ENCODE measurements at places on chromosomes 6 and 20.

- no peak for DNase-seq
Observed at GRCh38 chr6:20024316-20024673, 187.1 kb downstream of the ID4 start.

GRCh38 chr6:118697554-118697953 lies 46.2 kb upstream of the CEP85L start:
- DNase-seq, result no peak

DNA sequence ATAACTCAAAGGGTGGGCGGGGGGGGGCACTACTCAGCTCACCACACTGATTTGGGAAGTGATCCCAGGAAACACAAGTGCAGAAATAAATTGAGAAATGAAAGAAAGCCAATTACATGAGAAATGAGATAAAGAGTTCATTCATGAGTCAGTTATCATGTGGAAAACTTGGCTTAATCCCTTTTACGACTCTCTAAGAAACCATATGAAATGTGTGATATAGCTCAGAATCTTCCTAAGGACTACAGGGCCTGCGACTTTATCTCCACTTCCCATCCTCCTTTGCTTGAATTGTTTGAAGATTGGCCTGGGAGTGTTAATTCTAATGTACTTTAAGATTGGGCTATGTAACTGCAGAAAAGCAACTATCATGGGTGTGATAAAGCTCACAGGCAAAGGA lies 3.6 kb upstream of the BTN2A2 start:
- DNase-seq, result no peak

GRCh38 chr6:144160431-144161005 lies 10.2 kb downstream of the STX11 start:
- peak; percentile 61 for DNase-seq

GRCh38 chr6:121998631-121999030 lies 400.8 kb upstream of the HSF2 start:
- no peak for DNase-seq

- DNase-seq, result no peak
Observed at GRCh38 chr20:33674294-33675135, at the start of gene NECAB3. Gene NECAB3, minus strand, starts transcription at chr20:33674428. Its CDS starts 76 bp downstream, at chr20:33674352.

DNA sequence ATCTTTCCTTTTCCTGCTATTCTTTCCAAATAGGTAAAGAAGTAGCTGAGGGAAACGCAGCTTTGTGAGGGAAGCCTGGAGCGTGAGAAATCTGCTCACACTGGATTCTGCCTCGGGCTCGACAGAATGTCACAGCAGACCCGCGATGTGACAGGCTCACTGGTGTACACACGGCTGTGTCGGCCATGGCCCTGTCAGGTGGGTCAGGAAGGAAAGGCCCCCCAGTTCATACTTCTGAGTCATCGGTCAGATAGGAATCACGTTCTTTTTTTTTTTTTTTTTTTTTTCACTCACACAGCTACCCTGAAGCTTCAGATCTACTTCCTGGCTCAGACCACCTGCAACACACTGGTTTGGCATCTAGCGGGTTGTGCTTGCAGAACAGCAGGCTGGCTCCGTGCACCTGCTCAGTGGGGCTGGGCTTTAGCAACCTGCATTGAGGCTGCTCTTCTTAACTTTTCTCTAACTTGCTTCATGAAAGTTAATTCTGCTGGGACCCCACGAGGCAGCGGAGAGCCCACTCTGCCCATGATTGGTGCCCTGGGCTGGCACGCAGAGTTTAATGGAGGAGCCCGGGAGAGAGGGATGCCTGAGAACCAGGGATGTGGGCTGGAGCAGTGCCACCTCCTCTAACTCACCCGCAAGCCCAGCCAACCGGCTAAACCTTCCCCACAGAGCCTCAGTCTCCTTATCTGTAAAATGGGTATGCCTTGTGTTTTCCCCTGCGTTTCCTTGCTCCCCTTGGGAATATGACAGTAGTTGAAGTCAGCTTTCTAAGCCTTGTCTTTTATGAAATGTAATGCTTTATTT lies 61.5 kb upstream of the FNDC1 start:
- no peak for DNase-seq

DNA sequence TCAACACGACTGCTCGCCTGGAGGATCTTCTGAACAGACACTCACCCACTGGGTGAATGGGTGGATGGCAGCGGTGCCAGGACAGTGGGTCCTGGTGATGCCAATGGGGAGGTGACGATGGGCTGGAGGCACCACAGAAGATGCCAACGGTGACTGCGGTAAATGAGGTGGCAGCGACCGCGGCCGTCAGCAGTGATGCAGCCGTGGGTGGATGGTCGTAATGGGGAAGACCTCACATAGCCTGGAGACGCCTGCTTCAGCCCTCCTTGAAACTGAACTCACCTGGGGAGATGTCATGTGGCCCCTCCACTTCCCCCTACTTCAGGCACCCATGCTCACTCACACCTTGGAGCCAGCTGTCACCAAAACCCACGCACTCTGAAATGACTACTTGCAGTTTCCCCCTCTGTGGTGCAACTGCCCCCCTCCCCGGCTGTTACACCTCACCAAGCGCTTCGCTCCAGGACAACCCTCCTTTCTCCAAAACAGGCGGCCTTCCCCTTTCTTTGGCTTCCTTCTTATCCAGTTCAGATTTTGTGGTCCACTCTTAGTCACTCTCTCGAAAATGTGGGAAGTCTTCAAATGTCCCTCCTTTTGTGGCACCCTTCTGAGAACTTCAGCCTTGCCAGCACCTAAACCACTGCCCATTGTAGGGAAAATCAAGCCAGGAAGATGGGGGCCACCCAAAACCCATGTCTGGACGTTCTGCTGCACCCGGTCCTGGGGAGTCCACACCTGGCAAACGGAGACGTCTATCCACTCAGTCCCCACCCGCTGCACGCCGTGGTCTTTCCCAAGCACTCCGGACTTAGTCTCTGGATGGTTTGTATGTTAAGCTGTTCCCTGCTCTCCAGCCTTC lies 10.4 kb upstream of the ABHD16B start:
- DNase-seq, result no peak

- DNase-seq, result no peak
Observed at GRCh38 chr20:1707588-1708449, 50.2 kb upstream of the SIRPG start.

GRCh38 chr6:133218852-133219251 lies 22.3 kb upstream of the EYA4 start:
- DNase-seq, result no peak

DNA sequence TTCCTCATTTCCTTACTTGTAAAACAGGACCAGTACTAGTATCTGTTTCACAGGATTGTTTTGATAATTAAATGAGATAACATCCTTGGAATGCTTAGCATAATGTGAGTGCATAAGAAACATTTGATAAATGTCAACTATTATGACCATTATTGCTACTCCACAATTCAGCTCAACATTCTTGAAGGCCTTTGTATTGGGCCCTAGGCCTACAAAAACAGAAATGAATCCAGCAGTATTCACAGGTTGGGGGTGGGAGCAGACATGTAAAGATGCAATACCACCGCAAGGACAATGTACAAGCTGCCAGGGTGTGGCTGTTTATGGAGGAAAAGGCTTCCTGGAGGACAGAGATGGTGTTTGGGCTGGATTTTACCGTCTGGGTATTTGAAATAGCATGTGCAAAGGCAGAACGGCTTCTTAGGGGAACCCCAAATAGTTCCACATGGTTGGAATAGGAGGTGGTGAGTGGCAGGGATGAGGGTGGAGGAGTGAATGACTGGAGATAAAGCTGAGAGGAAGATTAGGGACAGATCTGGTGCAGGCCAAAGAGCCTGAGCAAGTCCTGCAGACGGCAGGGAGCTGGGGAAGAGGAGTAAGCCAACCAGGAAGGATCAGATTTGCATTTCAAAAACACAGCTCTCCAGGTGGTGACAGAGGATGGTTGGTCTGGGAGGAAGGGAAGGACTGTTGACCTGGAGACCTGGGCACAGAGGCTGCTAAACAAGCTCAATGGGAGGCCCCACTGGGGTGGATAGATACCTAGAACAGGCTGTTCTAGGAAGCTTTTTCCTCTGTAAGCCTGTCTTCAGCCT lies 57.0 kb upstream of the EPB41L1 start:
- no peak for DNase-seq

- DNase-seq, result no peak
Observed at GRCh38 chr6:79838851-79839250, 108.5 kb downstream of the ELOVL4 start.

- no peak for DNase-seq
Observed at GRCh38 chr6:108560463-108561308, at the start of gene FOXO3. Gene FOXO3, plus strand, starts transcription at chr6:108560917. Its CDS starts 292 bp downstream, at chr6:108561209.

- DNase-seq, result no peak
Observed at GRCh38 chr20:57429580-57430200, 38.5 kb downstream of the RBM38 start.

GRCh38 chr6:121694801-121695251 lies 259.4 kb downstream of the GJA1 start:
- peak; percentile 80 for DNase-seq

GRCh38 chr20:9066191-9066590 lies 2.7 kb upstream of the PLCB4 start:
- no peak for DNase-seq

GRCh38 chr6:30814146-30815040 lies 69.9 kb upstream of the DDR1 start:
- peak; percentile 59 for DNase-seq

DNA sequence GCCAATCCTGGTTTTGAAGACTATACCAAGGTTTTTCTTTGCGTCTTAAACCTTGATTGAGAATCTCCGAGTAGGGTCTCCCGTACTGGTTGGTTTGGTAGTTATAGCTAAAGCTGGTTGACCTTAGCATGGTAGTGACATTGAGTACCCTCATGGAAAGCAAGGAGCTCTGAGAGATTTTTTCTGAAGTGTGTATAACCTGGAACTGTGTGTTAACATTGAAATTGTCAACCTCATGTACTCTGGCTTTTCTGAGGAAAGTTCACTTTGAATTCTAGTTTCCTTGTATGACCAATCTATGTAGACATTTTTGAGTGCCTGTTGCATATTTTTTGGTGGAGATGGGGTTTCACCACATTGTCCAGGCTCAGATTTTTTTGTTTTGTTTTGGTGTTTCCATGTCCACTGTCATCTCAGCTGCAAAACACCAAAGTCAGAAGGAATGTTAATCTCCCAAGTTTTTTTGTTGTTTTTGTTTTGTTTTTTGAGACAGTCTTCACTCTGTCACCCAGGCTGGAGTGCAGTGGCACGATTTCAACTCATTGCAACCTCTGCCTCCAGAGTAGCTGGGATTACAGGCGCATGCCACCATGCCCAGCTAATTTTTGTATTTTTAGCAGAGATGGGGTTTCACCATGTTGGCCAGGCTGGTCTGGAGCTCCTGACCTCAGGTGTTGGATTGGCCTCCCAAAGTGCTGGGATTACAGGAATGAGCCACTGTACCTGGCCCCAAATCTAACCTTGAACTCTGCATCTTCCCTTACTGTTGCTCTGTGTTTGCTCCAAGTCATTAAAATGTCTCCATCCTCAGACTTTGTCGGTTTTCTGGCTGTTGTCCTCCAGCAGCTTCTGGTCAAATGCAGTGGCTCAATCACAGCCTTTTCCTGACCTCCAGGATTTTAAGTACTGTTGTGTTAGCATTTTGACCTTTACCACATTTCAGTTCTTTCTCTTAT lies 4.3 kb downstream of the RPS12 start:
- DNase-seq, result no peak

- no peak for DNase-seq
Observed at GRCh38 chr6:33144373-33144772, 47.9 kb downstream of the COL11A2 start.

- DNase-seq, result no peak
Observed at GRCh38 chr6:33286946-33287914, 1.8 kb downstream of the WDR46 start.

DNA sequence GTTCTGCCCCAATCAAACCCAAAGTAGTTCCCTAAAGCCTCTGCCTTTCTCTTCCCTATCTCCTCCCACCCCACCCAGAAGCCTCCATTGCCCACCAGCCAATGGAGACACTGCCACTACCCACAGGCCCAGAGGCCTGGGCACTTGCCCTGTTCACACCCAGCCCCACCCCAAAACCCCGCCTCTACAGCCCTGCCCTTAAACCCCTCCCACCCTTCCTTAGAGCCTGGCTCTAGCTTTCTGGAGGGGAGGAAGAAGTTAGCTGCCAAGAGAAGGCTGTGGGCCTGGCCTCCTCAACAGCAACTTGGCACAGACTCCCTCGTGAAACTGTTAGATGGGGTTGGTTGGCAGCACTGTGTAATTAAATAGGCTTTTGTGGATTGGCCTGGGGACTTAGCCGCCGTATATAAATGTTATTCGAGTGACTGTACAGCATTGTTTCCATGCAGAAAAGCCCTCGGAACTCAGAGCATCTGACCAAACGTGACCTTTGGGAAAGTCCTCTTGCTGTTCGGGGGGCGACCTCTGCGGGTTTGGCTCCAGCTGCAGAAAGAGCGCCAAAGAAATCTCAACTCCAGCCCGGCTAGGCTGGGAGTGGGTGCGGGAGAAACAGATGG lies 31.4 kb downstream of the COL11A2 start:
- DNase-seq, result peak; percentile 93

DNA sequence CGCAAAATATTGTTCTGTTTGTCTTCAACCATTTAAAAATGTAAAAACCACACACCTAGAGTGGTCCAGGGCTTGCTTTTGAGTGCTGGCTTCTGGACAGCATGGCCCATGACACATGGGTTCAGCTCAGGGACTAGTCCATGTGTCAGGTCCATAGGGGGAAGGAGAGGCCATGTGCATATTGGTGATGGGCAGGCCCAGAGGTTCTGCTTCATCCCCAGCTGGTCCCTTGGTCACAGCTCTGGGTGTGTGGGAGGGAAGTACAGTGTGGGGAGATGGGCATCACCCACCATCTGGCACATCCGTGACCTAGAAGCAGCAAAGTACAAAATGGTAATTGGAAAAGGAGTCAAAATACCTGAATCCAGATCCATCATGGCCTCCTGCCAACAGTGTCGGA lies 50.7 kb downstream of the STK35 start:
- no peak for DNase-seq
